ENCODE measurements at places on chromosomes 5 and 9. TPM values are rescaled to one million over a fixed set of nuclear protein-coding genes. Genes with fewer than 3 reads are reported as not detected.

DNA sequence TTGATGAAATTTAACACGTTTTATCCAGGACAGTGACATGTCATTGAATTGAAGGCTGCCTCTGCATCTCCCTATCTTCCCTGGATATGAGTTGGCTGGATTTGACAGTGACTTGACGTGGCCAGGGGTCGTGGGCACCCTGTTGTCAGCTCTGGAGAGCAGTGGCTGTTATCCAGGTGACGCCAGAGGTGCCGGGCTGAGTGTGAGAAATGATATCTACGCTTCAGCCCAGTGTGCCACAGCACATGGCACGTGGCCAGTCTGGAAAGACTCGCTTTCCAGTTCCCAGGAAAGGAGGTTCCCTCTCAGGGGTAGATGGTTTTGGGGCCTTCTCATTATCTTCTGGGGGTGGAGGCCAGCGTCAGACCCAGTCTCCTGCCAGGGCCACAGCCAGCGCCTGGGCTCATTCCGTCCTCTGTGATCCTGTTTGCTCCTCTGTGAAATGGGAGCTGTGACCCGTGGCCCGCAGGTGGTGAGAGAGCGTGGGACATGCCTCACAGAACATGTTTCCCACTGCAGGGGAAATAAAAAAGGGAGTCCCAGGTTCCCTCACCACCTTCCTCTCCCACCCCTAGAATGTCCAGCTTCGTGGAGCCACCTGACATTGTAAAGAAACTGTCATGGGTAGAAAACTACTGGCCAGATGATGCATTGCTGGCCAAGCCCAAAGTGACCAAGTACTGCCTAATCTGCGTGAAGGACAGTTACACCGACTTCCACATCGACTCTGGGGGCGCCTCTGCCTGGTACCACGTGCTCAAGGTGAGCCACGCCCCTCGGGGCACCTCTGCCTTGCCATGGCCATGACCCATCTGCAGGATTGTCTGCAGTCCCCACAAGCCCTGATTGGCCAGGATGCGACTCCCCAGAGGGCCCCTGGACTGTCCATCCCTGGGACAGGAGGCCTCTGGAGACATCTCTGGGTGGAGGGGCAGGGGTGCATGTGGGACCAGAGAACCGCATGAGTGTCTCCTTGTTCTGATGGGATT, 76.5 kb downstream of the PHF2 start:
- DNase-seq: no peak

DNA sequence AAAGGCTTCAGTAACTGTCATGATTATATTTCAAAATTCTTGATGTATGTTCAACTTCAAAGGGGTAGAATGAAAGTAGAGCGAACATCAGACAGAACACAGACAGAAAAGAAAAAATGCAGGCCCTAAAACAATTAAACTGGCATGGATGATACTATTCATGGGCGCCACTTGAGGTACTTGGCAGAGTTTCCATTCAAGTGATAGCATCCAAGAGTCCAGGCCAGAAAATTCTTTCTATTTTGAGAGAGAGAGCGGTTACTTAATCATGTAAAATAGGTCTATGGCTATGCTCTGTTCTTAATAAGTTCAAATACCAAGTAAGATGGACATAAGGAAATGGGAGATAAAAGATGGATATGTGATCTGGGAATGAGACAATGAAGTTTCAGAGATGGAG, 21.4 kb upstream of the PRR16 start:
- no peak for DNase-seq

DNA sequence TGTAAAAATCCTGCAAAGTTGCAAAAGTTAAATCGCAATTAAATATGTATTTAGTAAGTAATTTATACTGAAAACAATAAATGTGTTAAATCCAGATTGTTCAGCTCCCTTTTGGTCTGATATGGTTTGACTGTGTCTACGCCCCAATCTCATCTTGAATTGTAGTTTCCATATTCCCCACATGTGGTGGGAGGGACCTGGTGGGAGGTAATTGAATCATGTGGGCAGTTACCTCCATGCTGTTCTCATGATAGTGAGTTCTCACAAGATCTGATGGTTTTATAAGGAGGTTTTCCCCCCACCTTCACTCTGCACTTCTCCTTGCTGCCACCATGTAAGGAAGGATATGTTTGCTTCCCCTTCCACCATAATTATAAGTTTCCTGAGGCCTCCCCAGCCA, 140.0 kb downstream of the CDH6 start:
- DNase-seq: no peak

- DNase-seq: no peak
Observed at GRCh38 chr9:113660196-113660595, 196.7 kb downstream of the RGS3 start.

Gene UTP15
- total RNA-seq: 50.3 TPM

All from SK-MEL-5 (cell line).